ENCODE measurements at places on chromosomes 4 and X. TPM values are rescaled to one million over a fixed set of nuclear protein-coding genes. Genes with fewer than 3 reads are reported as not detected.

The EFHC2 gene
- total RNA-seq = 1.7 TPM

The COL25A1 gene
- total RNA-seq = 0.08 TPM

The PABPC4L gene
- not detected for total RNA-seq

The NPY1R gene
- total RNA-seq = not detected

The UGT2B17 gene
- 0.27 TPM for total RNA-seq

The CRMP1 gene
- total RNA-seq = not detected

The HTR2C gene
- total RNA-seq = not detected

The ART3 gene
- not detected for total RNA-seq

The GEMIN8 gene
- total RNA-seq = 11.7 TPM

The CCDC120 gene
- 11.0 TPM for total RNA-seq

The ODAPH gene
- total RNA-seq = 0.29 TPM

The P2RY4 gene
- total RNA-seq = 0.39 TPM

The SCML1 gene
- total RNA-seq = 31.1 TPM

GRCh38 chr4:11769434-11769833, 340.7 kb upstream of the HS3ST1 start:
- DNase-seq = no peak

DNA sequence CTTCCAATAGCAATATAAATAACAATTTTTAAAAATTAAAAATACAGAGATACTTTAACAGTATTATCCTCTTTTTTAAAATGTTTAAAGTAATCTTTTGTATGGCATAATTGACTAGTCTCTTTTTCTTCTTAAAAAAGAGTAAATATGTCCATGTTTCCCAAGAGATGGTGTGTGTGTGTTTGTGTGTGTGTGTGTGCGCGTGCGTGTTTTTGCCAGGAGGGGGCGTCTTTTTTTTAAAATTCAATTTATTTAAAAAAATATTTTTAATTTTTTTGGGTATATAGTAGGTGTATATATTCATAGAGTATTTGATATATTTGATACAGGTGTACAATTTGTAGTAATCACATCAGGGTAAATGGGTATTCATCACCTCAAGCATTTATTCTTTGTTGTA, 1073.7 kb downstream of the PCDH7 start:
- no peak for DNase-seq

- DNase-seq = no peak
These were observed 48.0 kb upstream of the GRXCR1 start for GRCh38 chr4:42844422-42845070.

DNA sequence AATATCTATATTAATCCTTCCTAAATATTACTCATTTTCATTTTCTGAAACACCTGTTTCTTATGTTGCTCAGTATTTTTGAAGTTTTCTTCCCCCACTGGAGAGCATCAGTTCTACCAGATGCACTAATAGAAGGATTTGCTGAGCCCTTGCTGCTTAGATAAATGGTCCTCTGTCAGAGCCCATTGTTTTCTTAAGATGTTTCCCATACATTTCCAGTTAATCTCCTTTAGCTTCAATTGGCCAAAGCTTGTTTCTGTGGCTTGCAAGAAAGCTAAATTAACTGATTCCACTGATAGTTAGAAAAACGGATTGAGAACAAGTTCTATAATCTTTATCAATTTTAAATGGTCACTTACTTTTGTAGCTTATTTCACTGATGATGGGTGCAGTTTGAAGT, 1425.5 kb downstream of the PCDH18 start:
- DNase-seq = no peak

- DNase-seq = no peak
These were observed 39.9 kb downstream of the APBB2 start for GRCh38 chr4:41174444-41174843.

DNA sequence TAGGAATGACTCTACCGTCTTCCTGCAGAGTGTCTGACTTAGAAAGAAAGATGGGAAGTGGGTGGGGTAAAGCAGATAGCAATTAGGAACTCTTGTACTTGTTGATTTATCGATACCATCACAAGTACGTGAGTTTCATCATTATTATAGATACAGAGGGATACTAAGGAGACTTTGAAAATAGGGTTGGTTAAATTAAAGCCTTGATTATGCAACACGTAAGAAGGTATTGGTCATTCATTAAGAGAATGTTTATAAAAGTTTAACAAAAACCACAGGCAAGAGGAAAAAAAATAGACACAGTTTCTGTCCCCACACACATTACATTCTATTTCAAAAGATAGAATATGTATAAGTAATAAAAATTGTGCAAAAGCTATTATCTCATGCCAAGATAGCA, 65.9 kb upstream of the UGT2B7 start:
- no peak for DNase-seq

DNA sequence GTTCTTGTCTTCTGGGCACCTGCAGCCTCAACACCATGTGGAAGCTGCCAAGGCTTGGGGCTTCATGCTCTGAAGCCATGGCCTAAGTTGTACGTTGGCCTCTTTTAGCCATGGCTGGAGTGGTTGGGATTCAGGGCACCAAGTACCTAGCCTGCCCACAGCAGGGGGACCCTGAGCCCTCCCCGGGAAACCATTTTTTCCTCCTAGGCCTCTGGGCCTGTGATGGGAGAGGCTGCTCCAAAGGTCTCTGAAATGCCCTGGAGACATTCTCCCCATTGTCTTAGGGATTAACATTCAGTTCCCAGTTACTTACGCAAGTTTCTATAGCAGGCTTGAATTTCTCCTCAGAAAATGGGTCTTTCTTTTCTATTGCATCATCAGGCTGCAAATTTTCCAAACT, 269.3 kb downstream of the NAP1L3 start:
- DNase-seq = no peak

DNA sequence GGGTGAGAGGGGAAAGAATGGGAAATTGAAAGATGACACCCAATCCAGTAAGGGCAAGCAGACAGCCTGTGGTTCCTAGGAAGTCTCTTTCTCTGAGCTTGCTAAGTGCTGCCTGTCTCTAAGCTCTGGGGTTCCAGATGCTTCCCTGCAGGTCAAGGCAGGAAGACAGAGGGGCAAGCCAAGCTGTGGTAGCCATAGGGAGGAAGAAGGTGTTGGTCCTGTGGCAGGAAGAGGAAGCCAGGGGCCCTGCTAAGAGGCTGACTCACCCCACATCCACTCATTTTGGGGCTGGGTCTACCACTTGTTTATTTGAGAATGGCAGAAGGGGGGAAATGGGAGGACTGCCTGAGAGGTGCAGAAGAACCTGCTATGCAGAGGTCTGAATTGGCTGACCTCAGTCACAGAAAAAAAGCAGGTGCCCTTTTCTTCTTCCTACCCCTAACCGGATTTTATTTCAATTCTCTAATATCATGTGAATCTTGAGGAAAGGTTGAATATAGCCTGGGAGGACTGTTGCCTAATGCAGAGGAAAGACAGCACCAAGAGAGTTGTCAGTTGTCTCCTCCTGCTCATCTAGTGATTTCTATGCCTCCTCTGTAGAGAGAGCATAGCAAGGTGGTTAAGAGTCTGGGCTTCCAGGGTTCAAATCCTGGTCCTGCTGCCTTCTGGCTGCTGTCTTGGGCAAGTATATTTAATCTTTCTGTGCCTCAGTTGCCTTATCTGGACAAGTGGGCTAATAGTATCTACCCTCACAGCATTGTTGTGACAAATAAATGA, 27.4 kb downstream of the HOPX start:
- no peak for DNase-seq

GRCh38 chrX:100413229-100413628, 3.2 kb upstream of the PCDH19 start:
- DNase-seq = no peak

DNA sequence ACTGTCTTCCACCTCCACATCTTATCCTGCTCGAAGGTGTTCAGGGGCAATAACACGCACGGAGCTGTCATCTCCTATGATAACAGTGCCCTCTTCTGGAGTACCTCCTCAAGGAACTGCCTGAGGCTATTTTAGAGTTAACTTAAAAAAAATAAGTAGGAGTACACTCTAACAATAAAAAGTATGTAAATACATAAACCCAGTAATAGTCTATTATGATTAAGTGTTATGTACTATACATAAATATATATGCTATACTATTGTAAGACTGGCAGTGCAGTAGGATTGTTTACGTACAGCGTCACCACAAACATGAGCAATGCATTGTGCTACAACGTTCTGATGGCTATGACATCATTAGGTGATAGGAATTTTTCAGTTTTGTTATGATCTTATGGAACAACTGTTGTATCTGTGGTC, 34.5 kb upstream of the TLR2 start:
- no peak for DNase-seq

DNA sequence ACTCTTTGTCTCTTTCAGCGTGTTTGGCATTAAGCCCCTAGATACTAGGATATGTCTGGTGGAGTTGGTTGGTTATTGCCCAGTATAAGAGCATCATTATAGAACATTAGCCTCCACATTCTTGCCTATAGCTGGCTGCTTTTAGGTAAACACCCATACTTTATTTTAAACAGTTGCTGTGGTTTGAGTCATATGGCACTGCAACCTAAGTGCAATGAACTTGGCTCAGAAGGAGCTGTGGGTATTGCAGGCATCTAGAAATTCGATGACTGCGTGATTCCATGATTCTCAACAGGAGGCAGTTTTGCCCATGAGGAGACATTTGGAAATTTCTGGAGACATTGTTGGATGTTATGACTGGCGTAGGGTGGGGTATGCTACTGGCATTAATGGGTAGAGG, 49.5 kb downstream of the DCLK2 start:
- no peak for DNase-seq

DNA sequence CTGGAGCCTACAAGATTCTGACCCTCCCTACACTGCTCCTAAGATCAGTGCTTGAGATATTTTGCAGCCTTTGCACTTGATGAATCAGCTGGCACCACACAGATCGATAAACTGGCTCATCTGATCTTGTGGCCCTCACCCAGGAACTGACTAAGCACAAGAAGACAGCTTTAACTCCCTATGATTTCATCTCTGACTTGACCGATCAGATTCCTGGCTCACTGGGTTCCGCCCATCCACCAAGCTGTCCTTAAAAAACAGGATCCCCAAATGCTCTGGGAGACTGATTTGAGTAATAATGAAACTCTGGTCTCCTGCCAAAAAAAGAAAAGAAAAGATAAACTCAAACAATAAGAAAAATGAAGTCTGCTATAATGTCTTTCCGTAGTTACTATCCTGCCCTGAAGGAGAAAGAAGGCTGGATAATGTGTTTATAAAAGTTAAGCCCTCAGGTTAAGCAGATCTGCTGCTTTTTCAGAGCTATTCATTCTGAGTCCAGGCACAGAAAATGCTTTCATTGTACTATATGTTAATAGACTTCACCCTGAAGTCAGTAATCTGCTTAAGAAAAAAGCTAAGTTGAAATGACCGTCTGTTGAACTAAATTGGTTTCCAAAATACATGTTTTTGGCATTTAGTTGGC, 795.2 kb downstream of the TRIML1 start:
- no peak for DNase-seq

DNA sequence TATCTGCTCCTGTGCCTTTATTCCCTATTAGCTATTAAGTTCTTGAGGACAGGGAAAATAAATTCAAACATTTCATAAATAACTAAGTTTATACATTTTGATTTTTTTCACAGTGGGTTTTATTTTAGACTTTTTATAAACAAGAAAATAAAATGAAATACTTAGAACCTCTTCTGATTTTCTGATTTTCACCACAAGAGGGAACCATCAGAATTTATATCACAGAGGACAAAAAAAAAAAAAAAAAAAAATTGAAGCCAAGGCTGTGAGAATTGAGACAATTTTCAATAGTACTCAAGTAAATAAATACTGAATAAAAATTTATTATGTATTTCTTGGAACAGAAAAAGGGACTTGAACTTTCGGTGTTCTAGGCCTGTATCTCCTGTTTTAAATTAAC, 288.1 kb downstream of the SH3BGRL start:
- DNase-seq = no peak

- DNase-seq = no peak
These were observed 22.2 kb downstream of the CYBB start for GRCh38 chrX:37802028-37802427.

DNA sequence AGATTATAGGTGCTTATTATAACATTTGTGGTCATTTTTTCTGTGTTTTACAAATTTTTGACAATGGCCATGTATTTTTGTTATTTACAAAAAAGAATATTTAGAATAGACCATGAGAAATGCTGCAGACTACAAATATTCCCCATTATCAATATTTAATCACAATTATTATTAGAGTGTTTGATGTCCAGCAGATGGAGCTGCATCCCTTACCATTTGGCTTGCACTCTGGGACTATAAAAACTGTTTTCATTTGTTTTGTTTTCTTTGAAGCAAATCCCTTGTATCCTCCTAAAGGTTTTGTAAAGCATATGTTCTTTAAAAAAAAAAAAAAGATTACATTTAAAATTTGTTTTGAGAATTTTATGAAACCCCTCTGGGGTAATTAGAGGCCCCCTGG, 85.6 kb upstream of the CXorf66 start:
- no peak for DNase-seq

- DNase-seq = no peak
These were observed 101.4 kb downstream of the C4orf51 start for GRCh38 chr4:145781351-145781750.

- no peak for DNase-seq
These were observed 37.5 kb downstream of the MTMR1 start for GRCh38 chrX:150730719-150731118.

- DNase-seq = no peak
These were observed 960.5 kb downstream of the RPA4 start for GRCh38 chrX:97844161-97844560.

- no peak for DNase-seq
These were observed 72.6 kb downstream of the GATB start for GRCh38 chr4:151688003-151688784.

GRCh38 chrX:69305333-69306062, 140.2 kb upstream of the PJA1 start:
- no peak for DNase-seq

DNA sequence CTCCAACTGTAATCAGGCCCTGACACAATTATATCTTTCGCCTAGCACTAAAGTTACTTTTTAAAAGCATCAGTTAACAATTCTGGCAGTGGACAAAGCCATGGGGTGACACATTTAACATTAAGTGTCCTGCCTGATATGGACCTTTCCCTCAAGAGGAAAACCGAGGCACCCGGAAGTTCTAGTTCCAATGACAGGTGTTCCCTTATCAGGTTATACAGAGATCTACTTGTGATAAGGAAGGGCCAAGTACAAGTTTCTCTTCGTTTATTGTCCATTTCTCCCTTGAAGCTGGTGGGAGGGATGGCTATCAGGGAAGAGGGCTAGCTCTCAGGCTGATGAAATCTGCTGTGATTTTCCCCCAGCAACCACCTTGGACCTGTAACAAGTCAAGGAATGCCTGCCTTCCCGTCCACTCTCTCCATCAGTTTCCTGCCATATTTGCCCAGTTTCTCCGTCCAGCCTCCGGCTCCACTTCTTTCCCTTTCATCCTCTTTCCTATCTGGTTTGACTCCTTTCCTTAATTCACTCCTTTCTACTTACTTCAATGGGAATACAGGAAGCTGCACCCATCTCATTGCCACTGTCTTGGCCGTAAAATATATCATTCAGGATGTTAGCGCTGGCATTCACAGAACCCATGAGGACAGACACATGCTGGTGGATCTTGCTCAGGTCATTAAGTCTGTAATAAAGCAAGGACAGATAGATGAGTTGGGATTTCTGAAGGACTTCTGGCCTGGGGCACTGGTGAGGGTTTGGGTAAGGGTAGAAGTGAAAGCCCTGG, 95.0 kb downstream of the DGKK start:
- DNase-seq = no peak

- no peak for DNase-seq
These were observed 33.2 kb upstream of the HTRA3 start for GRCh38 chr4:8236106-8236919.

Measured in naive thymus-derived CD4-positive, alpha-beta T cell (primary cell).